ENCODE measurements at places on chromosomes 3 and 15.

DNA sequence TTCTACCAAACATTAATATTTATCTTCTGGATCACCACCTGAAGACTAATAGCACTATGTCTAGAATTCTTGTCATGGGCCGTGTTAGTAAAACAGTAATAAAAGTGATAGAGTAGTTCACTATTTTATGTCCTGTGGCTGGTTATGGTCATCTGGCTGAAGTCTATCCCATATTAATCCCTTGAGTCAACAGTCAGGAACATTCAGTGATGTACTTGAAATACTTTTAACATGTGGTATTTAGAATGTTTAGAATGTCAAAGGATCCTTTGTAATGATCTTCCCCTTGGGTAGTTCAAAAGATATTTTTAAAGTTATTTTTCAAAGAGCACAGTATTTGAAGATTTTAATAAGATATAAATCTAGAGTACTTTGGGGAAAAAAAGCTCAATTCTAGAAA is 117.0 kb downstream of the MBNL1 start:
- DNase-seq, result peak; percentile 86

DNA sequence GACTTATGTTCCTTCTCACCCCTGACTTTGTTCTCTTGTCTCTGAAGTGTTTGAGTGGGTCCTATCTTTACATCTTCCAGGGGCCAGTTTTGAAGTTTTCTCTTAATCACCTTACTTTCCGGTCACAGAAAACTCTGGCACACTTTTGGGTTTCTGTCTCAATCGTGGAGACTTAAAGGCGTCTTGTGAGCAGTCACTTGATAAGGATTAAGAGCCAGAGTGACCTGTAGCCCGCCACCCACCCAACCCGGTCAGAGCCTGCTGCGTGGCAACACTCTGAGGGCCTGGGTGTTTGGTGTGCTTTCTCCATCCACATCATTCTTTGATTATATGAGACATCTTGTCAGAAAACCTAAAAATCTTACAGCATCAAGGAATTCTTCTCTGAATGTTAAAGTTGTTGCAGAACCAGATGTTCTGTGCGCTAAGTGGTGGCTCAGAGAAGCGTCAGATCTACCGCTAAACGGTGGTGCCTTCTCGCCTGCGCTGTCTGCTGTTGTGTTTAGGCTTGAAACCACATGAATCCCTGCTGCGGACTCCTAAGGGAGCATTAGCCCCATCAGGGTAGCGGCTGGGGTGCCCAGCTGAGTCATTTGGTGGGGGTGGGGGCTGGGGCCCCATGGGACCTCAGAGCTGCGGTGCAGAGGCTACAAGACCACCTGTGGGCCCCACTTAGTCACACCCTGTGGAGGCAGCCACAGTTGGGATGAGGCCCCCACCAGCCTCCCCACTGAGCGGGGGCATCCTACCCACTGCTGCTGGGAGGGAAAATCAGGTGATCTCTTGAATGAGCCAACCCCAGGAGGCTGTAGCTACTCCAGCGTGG is 158.7 kb upstream of the BHLHE40 start:
- DNase-seq, result no peak

DNA sequence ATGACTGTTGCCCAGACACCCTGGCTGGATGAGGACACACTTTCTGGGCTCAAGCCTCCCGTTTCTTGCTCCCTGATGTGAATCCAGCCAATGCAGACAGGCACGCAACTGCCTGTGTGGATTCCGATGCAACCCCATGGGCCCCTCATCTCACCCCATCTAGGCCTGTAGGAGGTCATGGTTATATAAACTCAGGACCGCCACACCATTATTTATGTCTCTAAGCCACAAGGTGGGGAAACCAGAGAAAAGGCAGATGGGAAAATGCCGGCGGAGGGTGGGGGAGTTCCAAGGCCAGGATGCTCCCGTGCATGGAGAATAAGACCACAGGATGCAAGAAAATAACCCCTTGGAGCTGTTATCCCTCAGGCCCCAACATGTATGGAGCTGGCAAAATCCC is 2.0 kb downstream of the MESP1 start:
- no peak for DNase-seq

GRCh38 chr3:28780480-28780879 is 431.9 kb upstream of the AZI2 start:
- DNase-seq, result no peak

DNA sequence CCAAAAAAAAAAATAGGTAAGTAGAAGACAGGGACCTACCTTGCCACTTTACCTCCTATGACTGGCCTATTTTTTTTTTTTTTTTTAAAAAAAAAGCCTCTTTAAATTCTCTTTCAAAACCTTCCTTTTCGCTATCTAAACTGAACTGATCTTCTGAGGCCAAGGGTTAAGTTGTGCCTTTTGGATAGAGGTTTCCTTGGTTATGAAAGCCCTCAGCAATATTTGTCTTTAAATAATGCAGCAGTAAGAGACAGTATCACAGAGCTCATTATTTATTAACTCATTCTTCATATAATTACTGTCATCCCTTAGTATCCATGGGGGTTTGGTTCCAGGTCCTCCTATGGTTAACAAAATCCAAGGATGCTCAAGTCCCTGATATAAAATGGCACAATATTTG is 9.0 kb downstream of the MIX23 start:
- no peak for DNase-seq

- DNase-seq, result peak; percentile 84
Observed at GRCh38 chr15:47820747-47821319, 103.5 kb downstream of the SEMA6D start.

- DNase-seq, result no peak
Observed at GRCh38 chr3:147890114-147890513, 480.9 kb downstream of the ZIC1 start.

DNA sequence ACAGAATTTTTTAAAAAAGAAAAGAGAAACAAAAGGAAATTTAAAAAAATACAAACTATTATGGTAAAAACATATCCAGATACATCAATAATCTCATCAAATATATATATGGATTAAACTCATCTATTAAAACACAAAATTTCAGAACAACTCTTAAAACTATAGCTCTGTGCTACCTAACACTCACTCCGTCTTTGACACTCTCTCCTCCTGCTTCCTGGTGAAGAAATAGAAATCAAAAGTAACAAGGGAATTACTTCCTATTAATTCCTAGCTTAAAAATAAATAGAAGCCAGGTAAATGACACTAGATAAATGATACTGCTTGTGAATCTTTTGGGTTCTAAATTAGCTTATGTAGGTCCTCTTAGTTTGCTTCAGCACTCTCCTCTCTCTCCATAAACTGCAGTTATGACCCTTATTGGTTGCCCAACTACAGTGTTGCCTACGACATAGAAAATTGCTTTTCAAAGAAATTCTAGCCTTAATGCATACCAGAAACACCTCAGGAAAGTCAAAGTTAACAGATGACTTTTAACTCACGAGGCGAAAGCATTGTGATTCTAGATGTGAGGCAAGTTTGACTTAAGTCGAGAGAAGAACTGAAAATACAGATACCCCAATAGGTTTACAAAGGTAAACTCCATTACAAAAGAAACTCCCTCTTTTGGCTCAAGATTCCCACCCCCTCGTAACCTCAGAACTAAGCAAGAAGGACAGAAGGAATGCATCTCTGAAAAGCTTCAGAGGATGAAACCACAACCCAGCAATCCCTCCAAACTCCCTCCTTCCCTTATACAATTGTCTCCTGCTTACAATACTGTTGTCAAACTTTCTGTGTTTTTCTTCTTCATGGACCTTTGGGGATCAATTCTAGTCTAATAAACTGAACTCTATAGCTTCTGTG is 394.7 kb downstream of the FGF12 start:
- no peak for DNase-seq

DNA sequence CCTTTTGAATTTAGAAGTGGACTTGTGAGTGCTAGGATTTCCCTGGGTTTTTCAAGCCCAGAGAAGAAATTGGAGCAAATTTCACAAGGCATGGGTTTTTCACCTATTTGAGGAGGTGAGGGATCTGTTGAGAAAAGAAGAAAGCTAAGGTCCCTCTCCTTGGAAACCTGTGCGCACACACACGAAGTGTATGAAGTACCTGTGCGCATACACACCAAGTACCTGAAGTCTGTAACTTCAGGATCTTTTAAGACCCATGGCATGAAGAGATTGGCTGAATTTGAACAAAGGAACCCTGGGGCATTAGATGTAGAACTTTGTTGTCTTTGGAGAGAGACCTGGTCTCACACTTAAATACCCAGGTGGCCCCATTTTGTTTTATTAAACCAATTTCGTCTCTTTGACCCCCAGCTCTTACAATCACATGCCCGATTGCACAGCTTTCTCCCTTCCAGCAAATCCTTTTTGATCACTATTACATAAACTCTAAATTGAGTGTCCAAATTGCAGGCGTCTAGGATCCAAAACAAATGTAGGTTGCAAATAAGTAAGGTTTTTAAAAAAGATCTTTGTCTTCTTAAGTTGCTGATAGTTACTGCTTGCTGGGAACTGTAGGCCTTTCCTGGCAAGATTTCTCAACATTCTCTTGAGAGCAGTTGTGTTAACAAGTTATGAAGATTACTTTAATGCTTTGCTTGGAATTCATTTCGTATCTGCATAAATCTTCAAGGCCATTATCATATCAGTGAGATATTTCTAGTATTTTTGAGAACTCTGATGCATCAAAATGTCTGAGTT is 64.3 kb downstream of the CMTM8 start:
- peak; percentile 16 for DNase-seq

GRCh38 chr15:98609144-98609852 is 39.0 kb upstream of the IGF1R start:
- peak; percentile 70 for DNase-seq
